ENCODE measurements at places on chromosomes 7 and 10.
A peak's percentile ranks its signal among the peaks of the same experiment; 100 is the strongest.

- no peak for DNase-seq
These were observed 164.6 kb downstream of the ADARB2 start for GRCh38 chr10:1572519-1573333.

DNA sequence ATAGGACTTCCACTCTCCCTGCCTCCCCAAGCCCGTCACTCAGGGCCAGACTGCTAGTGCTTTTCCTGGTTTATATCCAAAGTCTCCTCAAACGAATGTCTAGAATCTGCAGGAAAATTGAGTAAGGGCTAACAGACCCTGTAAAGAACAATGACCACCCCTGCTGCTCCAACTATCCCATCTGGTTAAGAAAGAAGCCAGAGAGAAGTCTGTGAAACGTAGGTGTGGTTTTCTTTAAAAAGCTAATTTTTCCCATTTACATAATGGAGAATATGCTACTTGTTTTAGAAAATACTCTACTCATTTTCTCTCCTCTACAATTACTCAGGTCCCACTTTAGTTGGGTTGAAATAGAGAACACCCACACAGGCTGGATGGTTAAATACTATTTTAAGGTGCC lies 72.5 kb downstream of the FAM13C start:
- no peak for DNase-seq

- DNase-seq: no peak
These were observed 177.4 kb downstream of the ELFN1 start for GRCh38 chr7:1847260-1848001.

GRCh38 chr7:50618281-50618680 lies 53.1 kb upstream of the DDC start:
- DNase-seq: no peak

DNA sequence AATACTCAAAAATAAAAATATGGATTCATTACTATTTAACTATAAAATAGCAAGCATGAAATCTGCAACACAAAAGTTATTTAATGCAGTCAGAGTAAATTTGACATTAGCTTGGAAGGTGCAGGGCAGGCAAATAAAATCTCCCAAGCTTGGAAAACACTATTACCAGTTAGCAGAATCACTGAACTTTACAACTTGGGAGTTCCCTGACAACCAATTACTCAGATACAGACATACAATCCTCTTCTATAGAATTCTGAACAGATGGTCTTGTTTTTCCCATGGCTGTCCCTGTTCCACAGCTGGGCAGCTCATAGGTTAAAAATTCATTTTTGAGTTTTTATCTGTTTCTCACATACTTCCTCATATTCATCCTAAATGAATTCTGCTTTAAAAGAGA lies 1002.6 kb downstream of the SORCS3 start:
- DNase-seq: no peak

DNA sequence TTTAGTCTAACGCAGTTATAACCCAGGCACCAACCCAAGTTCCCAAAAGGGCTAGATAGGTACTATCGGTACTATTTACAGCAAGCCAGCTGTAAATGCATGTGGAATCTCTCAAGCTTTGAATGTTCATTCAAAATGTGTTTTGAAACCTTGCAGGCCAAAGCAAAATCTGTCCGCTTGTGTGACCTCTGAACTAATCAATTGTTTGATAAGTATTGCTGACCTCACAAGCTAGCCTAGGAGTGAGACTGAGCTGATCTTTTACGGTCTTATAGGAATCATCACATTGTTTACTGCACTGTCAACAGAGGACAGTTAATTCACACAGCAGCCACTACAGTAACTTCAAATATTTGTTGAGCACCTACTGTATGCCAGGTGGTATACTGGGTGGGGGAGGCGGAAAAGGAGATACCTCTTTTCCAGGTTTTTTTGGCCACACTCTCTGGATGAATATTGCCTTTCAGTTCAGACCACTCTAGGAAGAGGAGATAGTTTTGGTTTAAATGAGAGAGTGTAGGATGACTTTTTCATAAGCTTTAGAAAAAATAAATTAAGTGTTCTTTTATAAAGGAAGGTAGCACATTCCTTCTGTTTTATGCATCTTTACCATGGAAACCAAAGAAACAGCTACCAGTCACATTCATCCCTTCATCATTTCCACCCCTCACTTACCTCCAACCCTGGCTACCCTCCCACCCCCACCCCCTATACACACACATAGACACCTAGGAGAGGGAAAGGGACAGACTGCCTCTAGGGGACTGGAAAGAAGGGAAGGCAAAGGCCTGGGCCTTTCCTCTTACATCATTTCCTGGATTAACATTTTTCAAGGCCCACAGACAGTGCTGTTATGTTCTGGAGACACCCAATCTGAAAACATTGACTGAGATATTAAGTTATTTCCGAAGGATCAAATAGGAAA lies 2.4 kb downstream of the PAPSS2 start:
- DNase-seq: no peak

- DNase-seq: no peak
These were observed 124.8 kb downstream of the TCERG1L start for GRCh38 chr10:131186547-131187253.

DNA sequence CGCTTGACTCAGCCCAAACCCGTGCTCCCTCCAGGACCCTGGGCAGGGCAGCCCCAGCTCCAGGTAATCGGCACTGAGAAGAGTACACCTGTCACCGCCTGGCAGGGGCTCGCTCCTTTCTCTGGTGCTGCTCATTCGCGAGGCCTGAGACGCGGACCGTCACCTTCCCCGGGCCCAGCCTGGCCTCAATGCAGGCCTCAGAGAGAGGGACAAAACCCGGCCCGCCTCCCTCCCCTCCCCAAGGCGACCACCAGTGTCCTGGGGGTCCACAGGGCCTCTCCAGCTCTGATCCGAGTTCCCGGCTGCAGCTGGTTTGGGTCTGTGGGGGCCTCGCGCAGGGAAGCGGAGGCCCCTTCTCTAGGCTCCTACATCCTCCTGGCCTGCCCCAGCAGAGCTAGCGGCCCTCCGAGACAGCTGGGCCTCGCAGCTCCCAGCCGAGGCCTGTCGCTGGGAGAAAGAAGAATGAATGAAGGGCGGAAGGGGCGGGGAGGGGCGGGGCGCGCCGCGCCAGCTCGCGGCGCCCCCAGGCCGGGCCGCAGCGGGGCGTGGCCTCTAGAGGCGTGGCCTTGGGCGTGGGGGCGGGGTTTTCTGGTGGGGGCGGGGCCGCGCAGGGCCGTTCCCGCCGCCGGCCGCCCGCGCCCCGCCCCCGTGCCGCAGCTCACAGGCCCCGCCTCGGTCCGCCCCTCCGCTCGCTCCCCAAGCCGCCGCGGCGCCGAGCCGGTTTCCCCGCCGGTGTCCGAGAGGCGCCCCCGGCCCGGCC lies at the start of gene LIMK1:
LIMK1 (plus strand) TSS at position 688 of the 760 bp plus-strand sequence. CDS start 187 bp downstream, outside the sequence.
- peak; percentile 43 for DNase-seq

GRCh38 chr10:12466704-12467305 lies 117.5 kb downstream of the CAMK1D start:
- DNase-seq: no peak

Measured in stimulated activated CD4-positive, alpha-beta T cell treated with anti-CD3 and anti-CD28 coated beads, Interleukin-1b, Interleukin-23, amount 100 ng/mL, for 24 hours (primary cell).